Pons (tissue), 1 donor: ENCODE measurements at places on chromosomes 12 and 14.
A peak's percentile ranks its signal among the peaks of the same experiment; 100 is the strongest.

GRCh38 chr14:22460461-22461195 is 128.4 kb downstream of the DAD1 start:
- DNase-seq: no peak

DNA sequence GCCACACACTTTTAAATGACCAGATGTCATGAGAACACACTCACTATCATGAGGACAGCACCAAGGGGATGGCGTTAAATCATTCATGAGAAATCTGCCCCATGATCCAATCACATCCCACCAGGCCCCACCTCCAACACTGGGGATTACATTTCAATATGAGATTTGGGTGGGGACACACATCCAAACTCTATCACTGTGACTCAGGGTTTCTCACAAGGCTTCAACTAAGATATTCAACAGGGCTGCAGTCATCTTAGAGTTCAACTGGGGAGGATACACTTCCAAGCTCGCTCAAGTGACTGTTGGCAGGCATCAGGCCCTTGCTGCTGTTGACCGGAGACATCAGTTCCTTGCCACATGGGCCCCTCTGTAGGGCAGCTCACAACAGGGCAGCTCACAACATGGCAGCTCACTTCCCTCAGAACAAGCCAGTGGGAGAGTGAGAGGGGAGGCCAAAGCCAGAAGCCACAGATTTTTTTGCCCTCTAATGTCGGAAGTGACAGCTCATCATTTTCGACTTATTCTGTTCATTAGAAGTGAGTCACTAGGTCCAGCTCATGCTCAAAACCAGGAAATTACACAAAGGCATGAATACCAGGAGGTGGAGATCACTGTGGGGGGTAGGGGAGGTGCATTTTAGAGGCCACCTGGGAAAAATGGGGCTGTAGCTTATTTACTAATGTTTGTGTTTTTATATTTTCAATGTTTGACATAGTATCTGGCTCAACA is 50.8 kb upstream of the PTHLH start:
- no peak for DNase-seq

GRCh38 chr14:93926873-93927799 is at the start of gene FAM181A:
FAM181A (plus strand) TSS chr14:93927344; CDS start chr14:93928286, 942 bp downstream.
- DNase-seq: peak; percentile 3

DNA sequence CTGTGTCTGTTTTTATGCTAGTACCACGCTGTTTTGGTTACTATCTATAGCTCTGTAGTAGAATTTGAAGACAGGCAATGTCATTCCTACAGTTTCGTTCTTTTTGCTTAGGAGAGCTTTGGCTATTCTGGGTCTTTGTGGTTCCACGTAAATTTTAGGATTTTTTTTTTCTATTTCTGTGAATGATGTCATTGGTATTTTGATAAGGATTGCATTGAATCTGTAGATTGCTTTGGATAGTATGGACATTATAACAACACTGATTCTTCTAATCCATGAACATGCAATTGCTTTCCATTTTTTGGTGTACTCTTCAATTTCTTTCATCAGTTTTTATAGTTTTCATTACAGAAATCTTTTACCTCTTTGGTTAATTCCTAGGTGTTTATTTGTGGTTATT is 345.2 kb downstream of the TMEM121 start:
- no peak for DNase-seq

- peak; percentile 52 for DNase-seq
These were observed 1.0 kb downstream of the CD9 start for GRCh38 chr12:6201213-6201608.

GRCh38 chr14:44108601-44109000 is 398.5 kb downstream of the FSCB start:
- no peak for DNase-seq

- DNase-seq: peak; percentile 57
These were observed 699 bp upstream of the CD69 start for GRCh38 chr12:9761419-9761781.

DNA sequence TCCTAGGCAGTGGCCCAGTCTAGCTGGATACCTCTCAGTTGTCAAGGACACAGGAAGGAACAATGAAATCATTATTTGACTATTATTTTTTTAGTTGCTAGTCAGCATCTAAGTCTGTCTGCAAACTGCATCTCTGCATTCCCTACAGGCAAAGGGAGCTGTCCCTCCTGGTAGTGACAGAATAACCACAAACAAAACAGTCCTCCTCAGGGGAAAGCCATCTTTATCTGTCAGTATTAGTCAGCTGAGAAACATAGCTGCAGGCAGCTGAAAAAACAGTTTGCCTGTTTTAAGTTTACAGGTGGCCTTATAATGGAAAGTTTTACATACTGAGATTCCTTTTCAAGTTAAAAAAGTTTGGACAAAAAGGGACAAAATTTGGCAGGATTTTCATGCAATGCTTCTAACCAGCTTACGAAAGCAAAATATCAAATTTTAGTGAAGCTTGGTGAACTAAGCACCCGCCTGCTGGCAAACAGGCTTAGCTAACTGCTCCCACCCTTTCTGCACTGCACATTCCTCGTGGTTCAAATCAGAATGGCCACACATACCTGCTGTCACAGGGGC is 29.5 kb downstream of the SLC25A21 start:
- DNase-seq: no peak

GRCh38 chr12:128178565-128178964 is 88.4 kb upstream of the TMEM132C start:
- no peak for DNase-seq

GRCh38 chr14:34873589-34874385 is 1.4 kb downstream of the BAZ1A start:
- no peak for DNase-seq

DNA sequence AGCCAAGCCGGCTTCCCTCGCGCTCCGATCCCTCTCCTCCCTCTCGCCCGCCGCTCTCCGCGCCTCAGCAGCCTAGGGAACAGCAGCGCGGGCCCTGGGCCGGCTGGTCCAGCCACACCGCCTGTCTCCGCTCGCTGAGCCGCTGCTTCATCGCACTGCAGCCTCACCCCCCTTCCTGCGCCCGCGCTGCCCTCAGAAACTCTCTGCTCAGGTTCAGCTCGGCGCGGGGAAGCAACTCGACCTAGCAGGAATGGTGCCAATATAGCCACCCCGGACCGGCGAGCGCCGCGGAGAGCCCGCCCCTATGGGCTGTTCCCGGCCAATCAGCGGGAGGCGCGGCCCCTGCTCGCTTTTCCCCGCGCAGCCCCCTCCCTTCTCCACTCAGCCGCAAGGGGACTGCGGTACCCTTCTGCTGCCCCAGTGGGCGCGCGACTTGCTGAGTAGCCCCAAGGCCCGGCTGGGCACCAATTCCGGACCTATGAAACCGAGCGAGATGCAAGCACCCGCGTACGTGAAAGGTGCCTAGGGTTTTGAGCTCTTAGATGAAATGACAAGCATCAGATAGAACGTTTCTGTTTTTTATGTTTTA is at the start of gene ADAMTS20:
TSS of gene ADAMTS20 (minus strand) at position 233 of the 589 bp plus-strand sequence. CDS start 282 bp downstream, outside the sequence.
- DNase-seq: no peak

DNA sequence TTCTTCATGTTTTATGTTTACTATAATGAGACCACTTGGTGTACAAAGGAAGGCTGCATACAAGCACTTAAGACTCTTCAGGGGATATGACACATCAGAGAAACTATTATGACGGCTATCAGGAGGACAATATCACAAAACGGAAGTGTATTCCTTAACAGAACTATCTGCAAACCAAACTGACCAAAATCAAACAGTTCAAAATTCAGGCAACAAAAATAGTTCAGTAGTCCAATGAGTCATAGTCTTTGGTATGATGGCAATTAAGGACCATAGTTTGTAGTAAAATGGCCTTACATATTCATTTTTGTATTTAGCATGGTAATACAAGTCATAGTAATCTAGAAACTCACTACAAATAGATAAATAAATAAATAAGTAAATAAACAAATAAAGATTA is 1638.7 kb upstream of the SEL1L start:
- DNase-seq: no peak

- DNase-seq: no peak
These were observed at the start of gene CD9 for GRCh38 chr12:6200256-6201212. CD9 (plus strand) TSS chr12:6200400; CDS start chr12:6200500, 100 bp downstream.

DNA sequence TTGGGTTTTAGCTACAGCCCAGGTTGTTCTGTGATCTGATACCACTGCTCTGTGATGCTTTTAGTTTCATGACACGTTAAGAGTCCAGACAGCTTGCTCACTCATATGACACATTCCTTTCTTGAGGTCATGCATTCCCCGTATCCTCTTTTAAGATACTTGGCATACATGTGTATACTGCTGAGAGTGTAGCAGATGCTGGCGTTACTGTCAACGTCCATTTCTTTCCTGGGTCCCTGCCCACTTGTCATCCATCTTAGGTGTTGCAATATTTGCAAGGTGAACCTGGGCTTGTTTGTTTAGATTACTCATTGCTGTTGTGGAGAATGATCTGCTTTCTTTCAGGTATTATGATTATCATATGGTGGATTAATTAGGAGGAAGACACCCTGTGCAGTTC is 9.1 kb upstream of the EMP1 start:
- no peak for DNase-seq

- no peak for DNase-seq
These were observed 626 bp downstream of the LHX5 start for GRCh38 chr12:113470871-113471618.

DNA sequence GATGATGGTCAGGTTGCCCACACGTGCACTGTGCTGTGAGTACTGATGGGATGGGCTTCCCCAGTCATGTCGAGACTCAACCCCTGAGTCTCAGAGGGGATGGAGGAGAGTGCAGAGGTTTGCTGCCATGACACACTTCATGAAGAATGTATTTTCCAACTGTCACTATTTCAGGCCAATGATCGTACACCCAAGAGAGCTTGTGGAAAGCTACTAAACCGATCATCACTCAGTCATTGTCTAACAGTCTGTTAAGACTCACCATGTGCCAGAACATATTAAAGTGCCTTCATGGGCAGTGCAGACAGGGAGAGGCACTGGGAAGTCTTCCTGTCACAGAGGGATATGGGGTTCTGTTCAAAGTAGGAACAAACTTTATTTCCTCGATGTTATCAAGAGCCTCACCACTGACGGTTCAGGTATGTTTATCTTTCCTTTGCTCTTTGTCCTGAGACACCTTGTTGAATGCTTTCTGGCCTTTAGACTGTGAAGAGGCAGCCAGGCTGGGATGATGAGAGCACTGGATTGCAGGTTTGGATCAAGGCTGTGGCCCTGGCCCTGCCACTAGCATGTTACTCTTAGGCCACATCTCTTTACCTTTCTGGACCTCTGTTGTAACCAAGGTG is 41.6 kb upstream of the NTF3 start:
- DNase-seq: no peak

- DNase-seq: no peak
These were observed 64.3 kb downstream of the APOBEC1 start for GRCh38 chr12:7601406-7601805.

GRCh38 chr14:68674538-68675232 is 118.2 kb downstream of the ZFP36L1 start:
- no peak for DNase-seq

DNA sequence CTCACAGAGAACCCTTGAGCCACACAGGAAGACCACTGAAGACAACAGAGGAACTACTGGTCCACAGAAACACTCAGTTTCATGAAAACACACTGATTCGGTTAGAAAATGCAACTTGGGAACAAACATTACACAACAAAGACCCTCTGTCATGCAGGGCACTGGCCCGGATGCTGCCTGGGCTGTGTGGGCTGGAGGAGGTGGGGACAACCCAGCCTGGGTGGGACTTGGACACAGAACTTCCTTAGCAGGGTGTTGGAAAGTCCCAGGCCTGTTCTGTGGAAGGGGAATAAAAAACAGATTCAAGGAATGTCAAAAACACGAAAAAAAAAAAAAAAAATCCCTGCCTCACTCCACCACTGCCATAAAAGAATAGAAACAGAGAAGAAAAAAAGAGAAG is 181.0 kb downstream of the MON2 start:
- peak; percentile 55 for DNase-seq

DNA sequence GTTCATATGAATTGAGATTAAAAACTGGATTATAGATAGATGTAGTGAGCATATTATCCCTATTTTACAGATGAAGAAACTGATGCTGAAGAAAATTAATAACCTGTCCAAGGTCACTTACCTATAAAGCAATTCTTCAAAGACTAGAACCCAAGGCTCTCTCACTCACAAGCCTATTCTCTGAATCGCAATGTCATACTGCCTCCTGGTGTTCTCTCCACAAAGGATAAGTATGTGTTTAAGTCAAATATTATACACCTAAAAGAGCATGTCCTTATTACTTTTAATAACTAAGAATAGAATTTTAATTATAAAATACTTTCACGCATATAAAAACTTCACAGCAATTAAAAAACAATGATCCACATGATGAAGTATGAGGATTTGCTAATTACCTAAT is 721.3 kb upstream of the USP15 start:
- no peak for DNase-seq

DNA sequence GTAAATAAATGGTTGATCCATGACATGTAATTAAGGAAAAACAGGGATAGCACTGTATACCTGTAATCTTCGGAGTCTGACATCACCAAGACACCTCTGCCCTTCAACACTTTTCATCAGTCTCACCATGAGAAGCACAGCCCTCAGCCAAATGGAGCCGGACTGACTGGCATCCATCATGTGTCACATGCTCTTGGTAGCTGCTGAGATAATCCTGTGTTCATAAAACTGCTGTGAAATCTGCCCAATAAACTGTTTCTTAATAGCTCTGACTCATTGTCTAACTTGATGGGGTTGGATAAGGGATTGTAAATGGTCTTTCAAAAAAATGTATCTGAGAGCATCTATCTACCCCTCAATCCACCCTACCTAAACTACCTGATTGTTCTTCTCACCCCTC is 33.6 kb downstream of the KCNH5 start:
- no peak for DNase-seq

GRCh38 chr14:94312481-94313246 is 10.5 kb downstream of the SERPINA6 start:
- no peak for DNase-seq

- no peak for DNase-seq
These were observed 400 bp upstream of the NDUFA12 start for GRCh38 chr12:95003921-95004272.

DNA sequence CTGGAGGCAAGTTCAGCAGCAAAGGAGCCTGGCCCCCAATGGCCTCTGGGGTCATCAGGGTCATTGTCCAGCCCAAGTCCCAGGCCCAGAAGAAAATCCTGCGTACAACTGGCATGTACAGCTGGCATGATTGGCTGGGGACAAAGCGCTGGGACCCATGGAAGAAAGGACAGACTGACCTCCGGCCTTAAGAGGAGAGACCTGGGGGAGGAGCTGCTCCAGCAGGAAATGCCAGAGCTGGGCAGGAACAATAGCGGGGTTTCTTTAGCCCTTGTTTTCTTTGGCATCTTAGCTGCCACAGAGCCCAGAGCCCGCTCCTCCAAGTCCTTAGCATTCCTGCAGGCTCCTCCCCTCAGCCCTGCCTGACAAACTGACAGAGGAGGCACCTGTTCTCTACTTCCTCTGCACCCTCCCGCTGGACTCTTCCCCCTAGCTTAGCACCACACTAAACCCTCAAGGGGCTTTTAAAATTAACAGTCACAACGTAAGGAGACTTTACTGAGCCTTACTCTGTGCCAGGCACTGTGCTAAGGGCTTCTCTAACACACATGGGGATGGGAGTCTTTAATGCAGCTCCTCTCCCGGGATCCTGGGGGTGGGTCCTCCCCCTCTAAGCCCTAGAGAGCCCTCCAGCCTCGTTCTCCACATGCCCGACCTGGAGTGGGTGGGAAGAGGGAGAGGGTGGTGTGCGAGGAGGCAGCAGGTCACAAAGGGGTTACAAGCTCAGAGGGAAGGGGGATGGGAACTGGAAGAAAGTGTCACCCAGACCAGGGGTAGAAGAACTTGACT is 1.8 kb upstream of the AQP5 start:
- no peak for DNase-seq
